ENCODE measurements at places on chromosomes 5 and 9.

DNA sequence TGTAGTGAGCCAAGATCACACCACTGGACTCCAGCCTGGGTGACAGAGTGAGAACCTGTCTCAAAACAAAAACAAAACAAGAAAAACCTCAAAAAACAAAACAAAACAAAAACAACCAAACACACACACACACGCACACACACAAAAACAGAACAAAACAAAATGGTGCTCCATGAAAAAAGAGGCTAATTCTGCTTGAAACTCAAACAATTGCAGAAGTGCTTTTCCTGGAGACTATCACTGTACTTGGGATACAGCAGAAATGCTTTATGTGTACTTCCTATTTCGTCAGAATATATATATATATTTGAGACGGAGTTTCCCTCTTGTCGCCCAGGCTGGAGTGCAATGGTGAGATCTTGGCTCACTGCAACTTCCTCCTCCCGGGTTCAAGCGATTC lies 49.9 kb upstream of the HSPA9 start:
- DNase-seq: no peak

GRCh38 chr9:567128-567746 lies 274.3 kb upstream of the DMRT1 start:
- DNase-seq: no peak

- DNase-seq: no peak
Measured at GRCh38 chr5:82720213-82721086, 356.7 kb downstream of the TMEM167A start.

DNA sequence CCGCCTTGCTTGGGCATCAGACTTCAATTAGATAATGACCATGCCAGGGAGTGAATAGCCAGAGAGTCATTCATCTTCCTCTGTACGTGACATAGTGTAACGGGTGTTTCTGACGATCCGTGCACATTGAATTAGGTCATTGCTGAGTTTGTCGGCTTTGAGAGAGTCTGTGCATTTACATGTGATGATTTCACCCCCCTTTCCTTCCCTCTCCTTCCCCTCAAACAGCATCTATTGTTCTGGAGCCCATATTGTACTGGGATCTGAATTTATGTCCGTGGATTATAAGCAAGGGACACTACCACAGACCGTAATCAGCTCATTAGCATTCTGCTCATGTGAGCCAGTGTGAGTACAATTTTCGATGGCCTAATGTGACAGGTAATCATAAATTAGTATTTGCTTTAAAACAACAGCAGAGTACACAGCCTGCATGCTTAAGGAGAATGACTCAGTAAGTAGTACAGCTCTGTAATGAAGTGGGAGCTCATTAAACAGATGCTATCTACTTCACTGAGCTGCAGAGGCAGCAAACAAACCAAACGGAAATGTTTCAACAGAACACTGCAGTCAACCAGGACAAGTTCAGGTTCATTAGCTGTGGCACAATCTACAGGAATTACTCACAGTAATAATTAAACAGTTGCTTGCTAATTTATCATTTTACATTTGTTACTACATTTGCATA lies 302.1 kb downstream of the CSNK1G3 start:
- no peak for DNase-seq

GRCh38 chr5:139863361-139863760 lies 67.8 kb downstream of the PSD2 start:
- DNase-seq: no peak

DNA sequence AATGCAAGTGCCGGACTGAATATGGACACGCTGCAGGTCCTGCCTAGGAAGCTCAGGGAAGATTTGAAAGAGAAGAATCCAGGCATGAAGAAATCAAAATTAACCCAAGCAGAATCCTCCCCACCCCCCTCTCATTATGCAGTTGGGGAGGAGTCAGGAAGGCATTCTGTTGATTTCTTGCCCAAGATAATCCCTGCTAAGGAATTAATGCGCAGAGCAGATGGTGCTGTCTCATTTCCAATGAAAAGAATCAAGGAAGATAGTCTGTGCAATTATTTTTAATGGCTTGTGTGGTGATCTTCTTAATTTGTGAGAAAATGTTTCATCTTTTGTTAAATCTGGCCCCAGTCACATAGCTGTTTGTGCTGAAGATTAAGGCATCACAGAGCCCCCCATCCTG lies 145.0 kb downstream of the ZNF462 start:
- DNase-seq: no peak

- no peak for DNase-seq
Measured at GRCh38 chr5:149325894-149326293, 19.4 kb upstream of the GRPEL2 start.

DNA sequence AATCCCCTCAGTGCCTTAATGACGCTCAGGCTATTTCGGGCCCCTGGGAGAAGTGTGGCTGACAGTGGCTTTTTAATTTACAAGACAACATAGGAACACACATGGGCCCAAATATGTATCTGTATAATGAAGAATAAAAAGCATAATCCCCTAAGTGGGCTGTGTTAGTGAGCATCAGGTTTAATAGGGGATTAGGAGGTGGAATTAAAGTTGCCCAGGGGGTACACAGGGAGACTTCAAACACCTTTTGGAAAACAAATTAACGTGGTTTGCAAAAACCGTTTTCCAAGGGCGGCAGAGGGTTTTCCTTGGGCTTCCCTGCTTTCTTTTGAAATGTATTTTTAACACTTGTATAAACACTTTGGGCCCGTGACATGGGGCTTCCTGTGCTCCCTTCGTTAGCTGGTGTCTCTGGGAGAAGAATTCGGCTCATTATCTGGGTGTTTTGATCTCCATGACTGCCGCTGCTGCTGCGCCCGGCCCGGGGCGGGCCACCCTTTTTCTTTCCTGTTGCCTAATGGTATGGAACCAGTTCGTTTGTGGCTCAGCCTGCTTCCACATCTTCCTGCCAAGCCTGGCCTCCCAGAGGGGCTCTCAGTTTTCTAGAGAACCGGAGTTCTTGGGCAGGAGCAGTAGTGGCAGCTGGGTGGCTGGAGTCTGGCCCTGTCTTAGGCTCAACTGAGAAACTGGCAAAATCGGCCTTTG lies 173.0 kb downstream of the MACROH2A1 start:
- DNase-seq: no peak

DNA sequence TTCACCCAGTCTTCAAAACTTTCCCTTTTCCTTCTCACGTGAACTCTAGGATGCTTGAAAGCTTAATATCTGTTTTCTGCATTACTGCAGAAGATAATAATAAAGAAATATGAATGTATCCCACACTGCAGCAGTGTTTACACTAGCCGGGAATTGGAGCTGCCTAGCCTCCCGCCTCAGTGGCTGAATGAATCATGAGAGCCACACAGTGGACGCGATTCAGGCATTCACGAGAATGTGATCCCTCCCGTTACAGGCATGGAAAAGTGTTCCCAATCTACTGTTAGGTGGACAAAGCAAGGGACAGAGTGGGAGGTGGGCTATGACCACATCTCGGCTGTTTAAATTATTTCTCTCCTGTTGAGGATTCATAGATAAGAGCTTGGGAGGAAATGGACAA lies 69.4 kb upstream of the CTSL start:
- no peak for DNase-seq

GRCh38 chr5:34538026-34538672 lies 118.0 kb upstream of the RAI14 start:
- peak; percentile 54 for DNase-seq

- DNase-seq: peak; percentile 42
Measured at GRCh38 chr5:132655821-132656773, 1.9 kb upstream of the IL13 start.

DNA sequence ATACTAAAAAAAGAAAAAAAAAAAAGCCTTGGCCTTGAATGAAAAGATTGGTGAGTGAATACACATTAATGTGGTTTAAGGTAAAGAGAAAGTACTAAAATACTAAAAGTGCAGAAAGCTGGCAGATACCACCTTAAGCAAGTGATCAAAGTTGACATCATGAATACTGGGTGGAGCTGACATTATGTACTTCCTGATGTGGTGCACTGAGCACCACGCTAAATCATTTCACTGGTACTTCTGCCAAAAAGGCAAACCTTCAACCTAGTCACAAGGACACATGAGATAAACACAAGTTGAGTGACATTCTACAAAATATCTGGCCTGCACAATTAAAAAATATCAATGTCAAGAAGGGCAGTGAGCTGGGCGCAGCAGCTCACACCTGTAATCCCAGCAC lies 33.8 kb upstream of the PANK3 start:
- DNase-seq: no peak

GRCh38 chr9:124251605-124252378 lies 6.0 kb upstream of the NEK6 start:
- no peak for DNase-seq

- peak; percentile 22 for DNase-seq
Measured at GRCh38 chr5:129094924-129095899, 663 bp downstream of the ISOC1 start.

DNA sequence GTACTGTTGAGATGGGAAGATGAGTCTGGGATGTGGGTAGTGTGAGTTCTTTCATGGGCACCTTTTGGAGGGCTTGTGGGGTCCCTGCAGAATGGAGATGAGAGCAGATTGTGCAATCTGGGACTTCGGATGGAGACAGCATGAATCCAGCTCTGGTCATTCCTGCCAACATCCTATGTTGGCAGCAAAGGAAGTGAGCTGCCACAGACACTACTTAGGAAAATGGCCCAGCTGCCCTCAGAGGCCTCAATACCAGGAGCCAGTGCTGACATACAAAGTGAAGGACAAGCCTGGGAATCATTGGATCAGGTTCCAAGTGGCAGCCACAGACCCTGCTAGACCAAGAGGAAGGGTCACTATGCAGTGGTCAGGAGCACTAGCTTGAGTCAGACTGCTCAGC lies 402.8 kb downstream of the CDK5RAP2 start:
- no peak for DNase-seq

DNA sequence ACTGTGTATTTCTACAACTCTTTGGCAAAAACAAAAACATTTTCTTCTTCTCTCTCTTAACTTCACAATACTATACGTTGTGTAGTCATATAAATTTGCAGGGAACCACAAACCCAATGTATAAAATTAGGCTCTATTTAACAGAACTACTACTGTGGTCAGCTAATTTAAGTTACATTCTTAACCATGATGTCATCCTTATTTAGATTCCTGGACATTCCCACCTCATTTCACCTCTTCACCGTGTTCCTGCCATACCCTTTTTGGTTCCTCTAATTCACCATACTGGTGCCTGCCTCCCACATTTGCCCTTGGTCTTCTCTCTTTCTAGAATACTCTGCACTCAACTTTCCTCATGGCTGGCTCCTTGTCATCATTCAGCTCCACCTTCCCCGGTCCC lies 75.7 kb upstream of the SH3GL2 start:
- no peak for DNase-seq

- no peak for DNase-seq
Measured at GRCh38 chr5:160835818-160836528, 16.0 kb downstream of the ATP10B start.

DNA sequence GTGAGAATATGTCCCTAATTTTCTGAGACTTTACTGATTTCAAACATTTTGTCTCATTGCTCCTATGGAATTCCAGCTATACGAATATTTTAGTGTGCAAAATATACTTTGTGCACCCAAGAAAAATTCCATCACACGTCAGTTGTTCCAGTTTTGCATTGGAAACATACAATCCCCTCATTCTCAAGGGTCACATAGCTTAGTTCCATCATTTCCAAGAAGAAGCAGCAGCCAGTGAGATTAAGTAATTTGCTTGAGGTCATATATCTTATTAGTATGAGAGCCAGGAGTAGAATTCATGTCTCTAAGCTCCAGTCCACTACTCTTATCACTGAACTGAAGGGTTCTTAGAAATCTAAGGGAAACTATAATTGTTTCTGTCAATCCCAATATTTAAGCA lies 746.7 kb upstream of the C9orf72 start:
- DNase-seq: no peak

DNA sequence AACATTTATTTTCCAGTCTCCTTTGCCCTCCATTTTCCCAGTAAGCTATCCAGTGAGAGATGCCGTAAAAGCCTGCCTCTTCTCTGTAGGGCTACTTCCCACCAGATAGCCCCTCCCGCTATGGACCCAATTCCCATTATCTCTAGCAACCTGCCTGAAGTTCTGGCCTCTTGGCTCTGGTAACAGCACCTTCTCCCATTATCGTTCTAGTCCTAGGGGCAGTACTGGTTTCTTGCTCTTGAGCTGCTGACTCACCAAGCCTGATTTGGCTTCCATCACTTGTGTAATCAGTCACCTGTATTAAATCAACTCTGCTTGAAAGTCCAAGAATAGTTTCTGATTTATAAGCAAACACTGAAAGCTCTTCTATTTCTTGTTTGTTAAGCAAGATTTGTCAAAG lies 42.8 kb upstream of the PARP8 start:
- no peak for DNase-seq

DNA sequence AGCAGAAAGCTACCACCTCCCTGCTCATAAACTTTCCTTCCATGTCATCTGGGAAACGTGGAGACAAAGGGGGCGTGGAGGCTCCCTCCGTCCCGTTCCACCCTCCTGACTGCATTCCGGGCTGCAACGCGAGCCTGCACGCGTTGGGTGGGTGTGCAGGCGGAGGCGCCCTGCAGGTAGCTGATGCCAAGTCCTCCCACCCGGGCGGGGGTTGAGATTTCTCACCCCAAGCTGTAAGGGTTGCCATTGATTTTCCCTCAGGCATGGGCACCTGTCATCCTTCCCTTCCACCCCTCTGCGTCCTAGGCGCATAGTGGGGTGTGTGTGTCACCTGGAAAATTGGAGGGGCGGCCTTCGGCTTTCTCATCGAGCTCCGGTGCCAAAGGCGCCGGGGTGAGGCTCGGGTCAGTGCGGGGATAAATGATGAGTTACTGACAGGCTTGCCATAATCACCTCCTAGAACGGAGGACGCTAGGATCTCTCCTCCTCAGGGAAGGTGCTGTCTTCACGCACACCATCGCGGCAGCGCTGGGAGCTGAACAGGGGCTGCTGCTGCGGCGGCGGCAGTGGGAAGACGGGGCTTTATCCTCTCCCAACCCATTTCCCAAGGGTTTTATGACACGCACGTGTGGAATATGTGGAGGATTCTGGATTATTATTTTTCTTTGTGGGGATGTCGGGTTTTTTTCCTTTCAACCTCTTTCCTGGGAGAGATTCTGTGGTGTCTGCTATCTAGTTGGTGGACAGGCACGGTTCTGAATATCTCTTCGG lies 973 bp downstream of the PLPPR1 start:
- no peak for DNase-seq
